ENCODE measurements at places on chromosomes 7 and 10.

- no peak for DNase-seq
These were observed 570 bp downstream of the TBC1D12 start for GRCh38 chr10:94402843-94403379.

DNA sequence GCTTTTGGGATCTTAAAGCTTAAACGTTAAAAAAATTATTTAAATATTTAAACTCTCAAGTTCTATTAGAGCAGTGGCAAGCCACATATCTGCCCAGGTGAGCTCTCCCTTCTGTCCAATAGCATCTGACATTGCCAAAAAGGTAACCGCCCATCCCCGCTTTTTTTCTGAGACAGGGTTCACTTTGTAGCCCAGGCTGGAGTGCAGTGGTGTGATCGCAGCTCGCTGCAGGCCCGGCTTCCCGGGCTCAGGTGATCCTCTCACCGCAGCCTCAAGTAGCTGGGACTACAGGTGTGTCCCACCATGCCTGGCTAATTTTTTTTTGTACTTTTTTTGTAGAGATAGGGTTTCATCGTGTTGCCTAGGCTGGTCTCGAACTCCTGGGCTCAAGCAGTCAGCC, 83.2 kb downstream of the RBM33 start:
- DNase-seq: no peak

- no peak for DNase-seq
These were observed 8.1 kb downstream of the TFAM start for GRCh38 chr10:58393317-58393716.

DNA sequence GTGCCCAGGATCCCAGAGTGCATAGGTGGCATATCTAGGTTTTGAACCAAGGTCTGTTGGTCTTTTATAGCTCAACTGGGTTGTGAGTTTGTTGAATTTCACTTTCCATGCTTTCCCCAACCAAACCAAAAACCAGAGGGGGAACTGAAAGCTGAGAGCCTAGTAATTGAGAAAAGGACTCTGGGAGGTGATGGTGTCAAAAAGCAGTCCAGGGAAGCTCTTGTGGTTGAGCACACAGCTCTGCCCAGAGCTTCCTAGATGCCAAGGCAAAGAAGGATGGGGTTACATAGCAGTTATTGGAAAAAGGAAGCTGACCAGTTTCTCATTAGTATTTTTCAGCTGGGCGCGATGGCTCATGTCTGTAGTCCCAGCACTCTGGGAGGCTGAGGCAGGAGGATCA, 9.9 kb downstream of the POR start:
- no peak for DNase-seq

DNA sequence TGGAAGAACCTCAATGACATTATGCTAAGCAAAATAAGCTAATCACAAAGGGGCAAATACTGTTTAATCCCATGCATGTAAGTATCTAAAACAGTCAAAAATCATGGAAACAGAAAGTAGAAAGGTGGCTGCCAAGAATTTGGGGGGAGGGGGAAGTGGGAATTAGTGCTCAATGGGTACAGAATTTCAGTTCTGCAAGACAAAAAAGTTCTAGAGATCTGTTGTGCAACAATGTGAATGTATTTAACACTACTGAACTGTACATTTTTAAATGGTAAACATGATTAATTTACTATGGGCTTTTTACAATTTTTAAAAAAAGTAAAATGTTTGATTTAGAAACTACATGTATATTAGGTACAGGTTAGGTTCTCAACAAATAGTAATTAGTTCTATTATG, 11.9 kb downstream of the EZH2 start:
- DNase-seq: no peak

GRCh38 chr7:101978683-101979082, 161.3 kb downstream of the CUX1 start:
- DNase-seq: no peak

GRCh38 chr7:145848691-145849090, 267.9 kb upstream of the CNTNAP2 start:
- no peak for DNase-seq

- no peak for DNase-seq
These were observed 141.2 kb downstream of the LYZL1 start for GRCh38 chr10:29430101-29430500.

- DNase-seq: no peak
These were observed 94.1 kb upstream of the CREB5 start for GRCh38 chr7:28318101-28318762.

DNA sequence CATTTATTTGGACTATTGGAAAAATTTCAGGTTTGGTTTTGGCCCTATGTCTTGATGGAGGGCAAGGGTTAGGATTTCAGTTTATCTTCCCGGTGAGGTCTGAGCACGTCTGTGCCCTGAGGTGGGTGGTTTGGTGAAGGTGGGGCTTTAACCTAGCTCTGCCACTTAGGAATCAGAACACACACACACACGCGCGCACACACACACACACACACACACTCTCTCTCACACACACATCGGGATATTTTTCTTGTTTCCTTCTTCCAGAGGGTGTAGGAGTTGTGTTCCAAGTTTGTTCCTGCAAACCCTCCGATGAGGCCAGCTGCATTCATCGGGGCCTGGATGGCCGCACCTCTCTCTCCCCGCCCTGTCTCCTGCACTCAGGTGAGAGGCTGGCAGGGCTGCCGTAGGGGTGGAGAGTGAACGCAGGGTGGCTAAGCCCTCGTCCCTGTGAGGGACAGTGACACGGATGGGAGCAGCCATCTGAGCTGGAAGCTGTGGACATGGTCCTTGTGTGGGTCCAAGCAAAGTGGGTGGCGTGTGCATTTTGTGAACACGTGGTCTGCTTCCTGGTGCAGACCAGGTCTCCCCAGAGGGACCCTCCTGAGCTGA, 34.2 kb downstream of the CHST12 start:
- DNase-seq: no peak

DNA sequence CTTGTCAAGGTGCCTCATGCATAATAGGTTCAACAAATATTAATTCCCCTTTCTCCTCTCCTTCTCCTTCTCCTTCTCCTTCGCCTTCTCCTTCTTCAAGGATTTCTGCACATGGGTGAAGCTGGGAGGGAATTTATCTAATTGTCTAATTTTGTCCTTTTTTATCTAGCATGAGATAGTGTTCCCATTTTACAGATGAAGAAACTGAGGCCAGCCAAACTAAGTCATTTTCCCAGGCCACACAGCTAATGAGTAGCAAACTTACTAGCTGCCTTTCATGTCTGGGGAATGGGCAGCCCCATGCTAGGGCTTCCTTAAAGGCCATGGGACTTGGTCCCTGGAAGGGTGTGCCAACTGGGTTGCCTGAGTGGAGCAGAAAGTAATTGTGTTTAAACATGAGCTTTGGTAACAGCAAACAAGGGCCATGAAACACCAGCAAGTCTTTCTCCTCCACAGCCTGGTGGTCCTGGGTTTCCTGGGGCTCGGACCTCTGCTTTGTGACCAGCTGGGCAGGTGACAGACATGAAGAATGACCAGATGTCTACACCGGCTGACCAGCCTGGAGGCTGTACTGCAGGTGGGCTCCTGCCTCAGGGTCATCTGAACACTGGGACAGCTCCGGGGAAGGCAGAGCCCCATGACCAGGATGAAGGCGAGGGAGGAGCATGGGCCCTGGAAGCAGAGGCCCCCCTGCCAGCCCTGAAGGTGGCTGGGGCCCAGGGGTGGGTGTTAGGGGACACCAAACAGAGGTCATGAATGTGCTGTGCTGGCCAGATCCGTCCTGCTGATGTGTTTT, 138.0 kb downstream of the PTPN20 start:
- DNase-seq: no peak
